Mesothelial cell of epicardium (in vitro differentiated cells): ENCODE measurements at places on chromosomes 3 and 15. TPM values are rescaled to one million over a fixed set of nuclear protein-coding genes. Genes with fewer than 3 reads are reported as not detected.
A peak's percentile ranks its signal among the peaks of the same experiment; 100 is the strongest.

DNA sequence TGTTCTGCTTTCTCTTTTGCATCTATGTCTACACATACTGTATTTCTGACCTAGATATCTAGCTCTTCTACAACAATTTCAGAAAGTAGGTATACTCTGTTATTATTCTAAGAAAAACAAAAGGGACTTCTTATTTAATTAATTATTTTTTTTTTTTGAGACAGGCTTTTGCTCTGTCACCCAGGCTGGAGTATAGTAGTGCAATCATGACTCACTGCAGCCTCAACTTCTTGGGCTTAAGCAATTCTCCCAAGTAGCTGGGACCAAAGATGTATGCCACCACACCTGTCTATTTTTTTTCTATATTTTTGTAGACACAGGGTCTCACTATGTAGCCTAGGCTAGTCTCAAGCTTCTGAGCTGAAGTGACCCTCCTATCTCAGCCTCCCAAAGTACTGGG lies 130.6 kb downstream of the MBNL1 start:
- H3K4me3 ChIP-seq: no peak overlapping the region
- peaks cover 30% of the 10 kb centered on the region for H3K4me1 ChIP-seq
- no peak for DNase-seq
- H3K36me3 ChIP-seq: peaks cover 5% of the 10 kb centered on the region
- H3K27me3 ChIP-seq: no peaks in the 10 kb centered on the region
- H3K27ac ChIP-seq: peak overlapping the region; percentile 16

The MINDY2 gene
- total RNA-seq: 27.6 to 30.1 TPM (median 29.3 TPM) in 3 replicates

- peak overlapping the region; percentile 49 for H3K4me3 ChIP-seq
- H3K27ac ChIP-seq: peak overlapping the region; percentile 100
- H3K4me1 ChIP-seq: peaks cover 56% of the 10 kb centered on the region
- no peaks in the 10 kb centered on the region for H3K27me3 ChIP-seq
- no peak for DNase-seq
- H3K36me3 ChIP-seq: no peaks in the 10 kb centered on the region
Observed at GRCh38 chr3:42043099-42043813, 47.9 kb upstream of the TRAK1 start.

The IL17RE gene
- 22.1 to 24.1 TPM (median 23.6 TPM) in 3 replicates for total RNA-seq

DNA sequence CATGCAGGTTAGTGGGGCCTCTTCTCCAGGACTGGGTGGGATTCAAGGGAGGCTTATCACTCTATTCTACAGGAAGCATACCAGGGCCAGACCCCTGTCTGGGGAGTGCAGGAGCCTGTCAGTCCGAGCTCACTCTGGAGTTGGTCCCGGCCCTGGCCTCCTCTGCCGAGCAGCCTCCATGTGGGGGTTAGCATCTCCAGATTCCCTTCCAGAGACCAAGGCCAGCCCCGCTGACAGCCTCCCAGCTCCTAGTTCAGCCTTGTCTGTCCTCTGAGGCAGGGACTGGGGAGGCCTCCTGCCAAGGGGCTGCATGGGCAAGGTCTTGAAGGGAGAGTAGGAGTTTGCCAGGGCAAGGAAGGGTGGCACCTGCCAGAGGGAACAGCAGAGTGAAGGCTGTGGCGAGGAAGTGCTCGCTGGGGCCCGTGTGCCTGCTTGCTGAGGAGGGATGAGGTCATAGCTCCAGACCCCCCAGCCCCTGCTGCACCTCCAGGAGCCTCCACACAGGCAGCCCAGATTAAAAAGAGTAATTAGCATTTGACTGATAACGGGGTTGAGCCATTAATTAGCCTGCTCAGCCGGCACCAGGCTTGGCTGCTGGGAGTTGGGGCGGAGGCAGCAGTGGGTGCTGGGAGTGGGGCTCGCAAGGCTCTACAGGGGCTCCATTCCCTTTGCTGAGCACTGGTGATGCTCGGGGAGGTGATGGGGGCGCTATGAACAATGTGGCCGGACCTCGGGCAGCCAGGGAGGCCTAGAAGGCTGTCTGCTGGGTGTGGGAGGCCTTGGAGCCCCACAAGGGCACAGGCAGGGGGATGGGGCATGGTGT lies 54.3 kb downstream of the DNAJB8 start:
- no peaks in the 10 kb centered on the region for H3K27me3 ChIP-seq
- no peak overlapping the region for H3K27ac ChIP-seq
- DNase-seq: no peak
- no peak overlapping the region for H3K4me3 ChIP-seq

- no peaks in the 10 kb centered on the region for H3K27me3 ChIP-seq
- H3K27ac ChIP-seq: no peak overlapping the region
- H3K4me3 ChIP-seq: no peak overlapping the region
- DNase-seq: no peak
- H3K4me1 ChIP-seq: peaks cover 2% of the 10 kb centered on the region
Observed at GRCh38 chr15:78104119-78104479, 11.7 kb downstream of the SH2D7 start.

The NPAP1 gene
- total RNA-seq: 0.47 to 0.60 TPM (median 0.51 TPM) in 3 replicates

The GOLGA6L6 gene
- not detected in 3 replicates for total RNA-seq

DNA sequence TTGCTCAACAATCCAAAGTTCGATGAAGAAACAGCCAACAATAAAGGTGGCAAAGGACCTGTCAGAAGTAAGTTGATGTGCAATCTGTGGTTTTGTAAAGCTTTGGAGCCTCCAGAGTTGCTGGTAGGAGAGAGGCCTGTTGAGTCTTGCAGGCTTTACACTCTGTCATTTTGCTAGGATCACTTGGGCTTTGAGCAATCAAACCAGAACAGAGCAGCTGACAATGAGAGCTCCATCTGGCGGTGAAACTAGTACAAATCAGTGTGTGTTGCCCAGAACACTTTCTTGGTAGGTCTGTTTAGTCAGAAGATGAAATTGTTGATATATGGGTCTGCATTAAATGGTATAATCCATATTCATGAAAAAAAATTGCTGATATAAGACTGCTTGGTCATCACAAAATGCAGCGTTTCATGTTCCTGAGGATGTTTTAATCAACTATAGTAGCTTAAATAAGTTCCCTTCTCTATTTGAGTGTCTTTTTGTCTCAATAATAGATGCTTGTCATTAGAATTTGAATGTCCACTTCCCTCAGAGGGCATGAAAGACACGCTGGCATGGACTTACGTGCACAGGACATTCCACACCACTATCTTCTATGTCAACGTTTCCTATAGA lies 25.7 kb downstream of the TMOD2 start:
- H3K4me3 ChIP-seq: no peak overlapping the region
- H3K4me1 ChIP-seq: no peaks in the 10 kb centered on the region
- no peak overlapping the region for H3K27ac ChIP-seq
- peaks cover 3% of the 10 kb centered on the region for H3K36me3 ChIP-seq

DNA sequence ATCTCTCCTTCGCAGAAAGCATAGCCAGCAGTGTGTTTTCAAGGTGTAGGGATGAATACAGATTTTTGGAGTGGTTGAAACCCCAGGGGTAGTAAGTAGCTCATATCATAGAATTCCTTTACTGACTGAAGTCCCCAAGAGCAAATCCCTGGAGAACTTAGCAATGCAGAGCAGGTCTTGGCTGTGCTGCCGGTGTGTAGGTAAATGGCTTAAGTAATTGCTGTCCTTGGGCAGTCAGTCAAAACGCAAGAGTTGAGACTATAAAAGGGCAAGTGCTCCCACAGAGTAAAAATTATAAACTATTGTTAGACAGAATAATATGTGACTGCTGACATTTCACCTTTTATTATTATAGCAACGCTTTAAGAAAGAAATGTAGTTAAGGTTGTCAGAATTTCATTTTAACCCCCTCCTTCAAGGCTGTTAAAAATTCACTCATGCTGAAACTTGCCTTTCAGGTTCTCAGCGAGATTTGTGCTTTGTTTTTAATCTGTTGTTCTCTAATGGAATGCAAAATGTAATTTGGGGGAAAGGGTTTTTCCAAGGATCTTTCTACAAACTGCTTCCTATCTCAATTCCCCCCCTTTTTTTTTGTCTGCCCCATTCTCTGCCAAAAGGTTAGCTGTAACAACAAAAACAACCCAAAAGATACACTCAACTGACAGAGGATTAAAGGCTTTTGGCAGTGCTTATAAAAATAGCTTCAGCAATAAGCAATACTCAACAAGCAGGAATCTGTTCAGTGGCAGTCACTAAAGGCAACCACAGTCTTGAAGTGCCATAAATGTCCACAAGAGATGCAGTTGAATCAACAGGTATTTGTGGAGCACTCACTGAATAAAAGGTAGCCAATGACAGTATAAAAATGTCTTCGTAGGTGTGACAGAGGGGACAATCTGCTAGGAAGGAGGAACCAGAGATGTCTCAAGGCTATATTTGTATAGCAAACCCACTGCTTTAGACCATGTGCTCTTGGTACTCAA lies 105.3 kb downstream of the THRB start:
- no peak overlapping the region for H3K4me3 ChIP-seq
- no peaks in the 10 kb centered on the region for H3K27me3 ChIP-seq
- H3K27ac ChIP-seq: peak overlapping the region; percentile 75
- H3K4me1 ChIP-seq: peaks cover 11% of the 10 kb centered on the region
- no peaks in the 10 kb centered on the region for H3K36me3 ChIP-seq

- peaks cover 6% of the 10 kb centered on the region for H3K4me1 ChIP-seq
- H3K36me3 ChIP-seq: peaks cover 12% of the 10 kb centered on the region
- DNase-seq: no peak
Observed at GRCh38 chr15:79826800-79827199, 70.0 kb downstream of the MTHFS start.

The ZNF660 gene
- 17.1 to 20.1 TPM (median 18.7 TPM) in 3 replicates for total RNA-seq

- H3K4me3 ChIP-seq: no peak overlapping the region
- H3K27ac ChIP-seq: no peak overlapping the region
- H3K27me3 ChIP-seq: peaks cover 2% of the 10 kb centered on the region
- DNase-seq: no peak
Observed at GRCh38 chr3:167564612-167565011, 89.1 kb downstream of the WDR49 start.

The P2RY1 gene
- total RNA-seq: 7.3 to 8.9 TPM (median 8.5 TPM) in 3 replicates

- H3K4me3 ChIP-seq: no peak overlapping the region
- H3K27ac ChIP-seq: no peak overlapping the region
- peaks cover 12% of the 10 kb centered on the region for H3K4me1 ChIP-seq
- DNase-seq: no peak
- no peaks in the 10 kb centered on the region for H3K27me3 ChIP-seq
- peaks cover 4% of the 10 kb centered on the region for H3K36me3 ChIP-seq
Observed at GRCh38 chr3:169203631-169204550, 459.6 kb downstream of the MECOM start.

The GOLGA6L10 gene
- 11.0 to 11.6 TPM (median 11.1 TPM) in 3 replicates for total RNA-seq

DNA sequence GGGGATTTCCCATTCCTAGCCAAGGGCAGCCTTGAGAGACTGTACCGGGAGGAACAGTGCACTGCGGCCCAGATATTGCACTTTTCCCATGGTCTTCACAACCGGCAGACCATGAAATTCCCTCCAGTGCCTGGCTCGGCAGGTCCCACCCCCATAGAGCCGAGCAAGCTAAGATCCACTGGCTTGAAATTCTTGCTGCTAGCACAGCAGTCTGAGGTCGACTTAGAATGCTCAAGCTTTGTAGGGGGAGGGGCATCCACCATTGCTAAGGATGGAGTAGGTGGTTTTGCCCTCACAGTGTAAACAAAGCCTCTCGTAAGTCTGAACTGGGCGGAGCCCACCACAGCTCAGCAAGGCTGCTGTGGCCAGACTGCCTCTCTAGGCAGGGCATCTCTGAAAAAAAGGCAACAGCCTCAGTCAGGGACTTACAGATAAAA lies 156.3 kb downstream of the FRMD5 start:
- no peak for DNase-seq
- H3K27ac ChIP-seq: no peak overlapping the region
- H3K4me1 ChIP-seq: peaks cover 3% of the 10 kb centered on the region
- H3K4me3 ChIP-seq: peak overlapping the region; percentile 4

The JAGN1 gene
- total RNA-seq: 32.1 to 34.8 TPM (median 32.3 TPM) in 3 replicates

DNA sequence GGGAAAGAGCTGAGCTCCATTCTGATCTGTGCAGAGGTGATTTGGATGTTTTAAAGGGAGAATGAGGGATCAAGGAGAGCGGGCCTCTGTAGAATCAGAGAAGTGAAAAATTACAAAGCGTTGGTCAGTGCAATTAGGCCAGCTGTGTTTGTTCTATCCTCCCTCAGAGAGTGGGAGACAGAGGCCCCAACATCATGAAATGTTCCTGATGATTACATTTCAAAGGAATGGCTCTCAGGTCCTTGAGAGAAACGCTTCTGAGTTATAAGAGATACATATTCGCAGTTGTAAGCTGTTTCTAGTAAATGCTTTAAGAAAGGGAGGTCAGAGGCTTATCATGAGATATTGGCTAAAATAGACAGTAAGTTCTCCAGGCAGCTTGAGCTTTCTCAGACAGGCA lies 15.7 kb upstream of the CAND2 start:
- H3K4me1 ChIP-seq: peaks cover 26% of the 10 kb centered on the region
- no peaks in the 10 kb centered on the region for H3K27me3 ChIP-seq
- no peak for DNase-seq
- H3K4me3 ChIP-seq: no peak overlapping the region
- no peaks in the 10 kb centered on the region for H3K36me3 ChIP-seq

DNA sequence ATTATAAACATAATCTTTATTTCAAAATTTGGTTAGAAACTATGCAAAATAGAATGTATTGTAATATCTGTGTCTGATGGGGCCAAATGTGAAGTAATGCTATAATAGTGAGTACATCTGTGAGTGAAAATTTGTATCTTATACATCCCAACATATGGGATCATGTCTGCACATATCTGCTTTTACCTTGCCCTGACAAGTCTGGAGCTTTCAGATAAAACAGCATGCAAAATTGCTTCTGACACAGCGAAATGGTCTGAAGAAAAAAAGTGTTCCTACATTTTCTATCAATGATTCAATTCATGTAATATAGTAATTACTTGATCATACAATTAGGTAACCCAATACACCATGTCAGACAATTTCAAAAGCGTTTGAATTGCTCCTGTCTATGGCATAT lies 58.1 kb upstream of the P3H2 start:
- H3K4me3 ChIP-seq: no peak overlapping the region
- H3K4me1 ChIP-seq: no peaks in the 10 kb centered on the region
- no peak overlapping the region for H3K27ac ChIP-seq
- H3K27me3 ChIP-seq: no peaks in the 10 kb centered on the region
- no peak for DNase-seq

The TNFAIP8L3 gene
- 0.31 to 0.75 TPM (median 0.61 TPM) in 3 replicates for total RNA-seq

The MTHFS gene
- total RNA-seq: 12.5 to 14.8 TPM (median 13.7 TPM) in 3 replicates

The C3orf20 gene
- total RNA-seq: 0.09 to 0.13 TPM (median 0.11 TPM) in 3 replicates

DNA sequence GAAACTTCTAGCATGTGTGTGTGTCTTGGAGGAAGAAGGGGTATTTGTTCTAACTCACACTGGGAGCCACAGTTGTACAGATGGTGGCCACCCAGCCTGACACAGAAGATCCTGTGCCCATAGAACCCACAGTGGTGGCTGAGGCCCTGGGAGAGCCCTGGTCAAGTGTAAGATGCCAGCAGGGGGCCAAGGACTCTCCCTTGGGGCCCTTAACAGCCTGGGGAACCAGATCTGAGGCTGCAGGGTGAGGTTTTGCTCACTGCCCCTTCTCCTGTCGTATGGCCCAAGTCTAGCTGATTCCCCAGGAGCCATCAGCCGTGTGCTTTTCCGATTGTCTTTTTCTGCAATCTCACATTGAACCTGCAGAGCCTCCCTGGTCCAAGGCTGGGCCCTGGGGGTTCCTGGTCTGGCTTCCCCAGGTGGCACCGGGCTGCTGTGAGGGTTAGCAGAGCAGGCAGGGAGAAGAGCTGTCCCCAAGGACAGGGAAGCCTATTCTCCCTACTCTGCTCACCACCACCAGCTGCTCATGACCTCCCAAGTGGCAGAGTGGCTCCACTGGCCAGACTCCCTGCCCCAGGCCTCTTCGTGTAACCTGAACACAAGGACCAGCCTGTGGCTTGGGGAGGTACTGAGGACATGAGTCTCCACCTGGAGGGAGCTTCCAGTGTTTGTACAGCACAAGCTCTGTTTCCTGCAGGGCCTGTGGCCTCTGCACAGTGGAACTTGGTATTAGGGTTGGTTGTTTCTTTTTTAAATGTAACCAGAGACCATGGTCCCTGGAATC lies 51.9 kb downstream of the CA12 start:
- H3K27me3 ChIP-seq: no peaks in the 10 kb centered on the region
- peaks cover 13% of the 10 kb centered on the region for H3K4me1 ChIP-seq
- no peak overlapping the region for H3K4me3 ChIP-seq
- no peak overlapping the region for H3K27ac ChIP-seq
- no peaks in the 10 kb centered on the region for H3K36me3 ChIP-seq
